ENCODE measurements at places on chromosomes 13 and 19. TPM values are rescaled to one million over a fixed set of nuclear protein-coding genes. Genes with fewer than 3 reads are reported as not detected.

The SKA3 gene
- total RNA-seq, result 4.3 TPM

The KRTDAP gene
- 3.6 TPM for total RNA-seq

The LYPD5 gene
- total RNA-seq, result 6.2 TPM

The ARHGAP45 gene
- 8.9 TPM for total RNA-seq

The OR7C1 gene
- 3.2 TPM for total RNA-seq

The OR7A5 gene
- 0.57 TPM for total RNA-seq

The C19orf18 gene
- total RNA-seq, result 0.87 TPM

The C1QTNF9 gene
- total RNA-seq, result 0.85 TPM

DNA sequence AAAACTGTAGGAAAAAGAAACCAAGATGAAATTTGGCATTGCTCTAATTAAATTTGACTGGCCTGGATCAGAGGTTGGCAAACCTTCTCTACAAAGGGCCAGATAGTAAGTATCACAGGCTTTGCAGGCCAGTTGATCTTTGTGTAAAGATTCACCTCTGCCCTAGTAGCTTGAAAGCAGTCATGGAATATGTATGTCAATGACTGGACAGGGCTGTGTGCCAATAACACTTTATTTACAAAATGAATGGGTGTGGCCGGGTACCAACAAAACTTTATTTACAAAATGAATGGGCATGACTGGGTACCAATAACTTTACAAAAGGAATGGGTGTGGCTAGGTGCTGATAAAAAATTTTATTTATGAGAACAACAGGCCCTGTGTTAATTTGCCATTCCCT lies 20.0 kb downstream of the SIN3B start:
- DNase-seq, result no peak
- no peaks in the 10 kb centered on the region for H3K27me3 ChIP-seq
- H3K4me3 ChIP-seq, result no peak overlapping the region
- H3K27ac ChIP-seq, result no peak overlapping the region

DNA sequence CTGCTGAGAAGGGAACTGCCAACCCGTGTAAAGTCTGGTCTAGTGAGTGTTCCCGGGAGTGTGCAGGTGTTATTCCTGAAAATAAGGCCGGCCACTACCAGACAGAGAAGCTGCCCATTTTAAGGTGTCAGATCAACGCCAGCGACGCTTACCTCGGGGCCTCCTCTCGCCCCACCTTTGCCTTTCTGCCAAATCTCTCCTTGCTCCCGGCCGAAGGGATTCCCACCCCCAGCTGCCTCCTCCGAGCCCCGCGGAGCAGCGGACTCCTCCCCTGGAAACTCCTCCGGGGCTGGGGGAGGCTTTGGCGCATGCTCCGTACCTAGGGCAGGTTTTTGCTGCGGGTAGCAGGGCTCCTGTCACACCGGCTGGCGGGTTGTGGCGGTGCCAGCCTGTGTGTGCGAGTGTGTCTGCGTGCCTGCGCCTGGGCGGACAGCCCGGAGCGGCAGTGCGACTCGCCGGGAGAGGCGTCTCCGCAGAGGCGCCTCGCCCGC lies at the start of gene HS6ST3:
Gene HS6ST3, plus strand, starts transcription at position 359 of the 491 bp plus-strand sequence.
- H3K27ac ChIP-seq, result no peak within 1 kb of the TSS
- peak within 1 kb of the TSS; percentile 23 for H3K4me3 ChIP-seq
- no peaks in the 10 kb centered on the region for H3K36me3 ChIP-seq
- no peaks in the 10 kb centered on the region for H3K4me1 ChIP-seq
- H3K27me3 ChIP-seq, result no peaks in the 10 kb centered on the region

DNA sequence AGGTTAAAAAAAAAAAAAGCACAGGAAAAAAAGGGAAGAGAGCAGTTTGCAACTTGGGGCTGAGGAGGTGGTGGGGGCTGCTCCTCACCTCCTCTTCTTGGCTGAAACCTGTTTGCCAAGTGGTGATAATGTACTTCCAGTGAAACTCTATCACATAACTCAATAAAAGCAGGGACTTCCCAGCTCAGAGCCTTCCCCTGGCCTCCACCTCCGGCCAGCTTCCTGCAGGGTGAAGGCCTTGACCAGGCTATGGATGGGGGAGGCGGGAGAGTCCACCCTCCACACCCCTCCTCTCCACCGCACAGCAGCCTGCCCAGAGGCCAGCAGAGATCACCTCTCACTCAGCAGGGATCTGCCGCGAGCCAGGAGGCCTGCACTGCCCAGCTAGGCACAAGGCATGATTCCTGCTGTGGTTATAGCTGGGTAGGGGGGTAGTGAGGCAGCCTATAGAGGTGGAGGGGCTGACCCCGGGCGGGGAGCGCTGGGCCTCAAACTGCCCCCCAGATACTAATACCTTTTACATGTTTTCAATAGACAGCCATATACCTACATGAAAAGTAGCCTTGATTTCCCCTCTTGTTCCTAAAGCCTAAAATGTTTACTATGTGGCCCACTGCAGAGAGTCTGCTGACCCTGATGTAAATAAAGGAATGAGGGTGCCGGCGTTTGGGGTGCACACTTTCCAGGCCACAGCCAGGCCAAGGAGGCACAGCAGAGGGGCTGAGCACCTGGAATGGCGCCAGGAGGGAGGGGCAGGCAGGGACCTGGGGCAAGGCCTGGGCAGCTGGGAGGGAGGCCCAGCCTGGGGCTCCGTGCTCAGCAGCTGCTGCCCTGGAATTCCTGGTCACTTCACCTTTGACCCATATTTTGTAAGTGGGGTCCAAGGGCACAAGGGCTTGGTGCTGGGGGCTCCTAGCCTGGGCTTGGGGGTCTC lies 10.3 kb downstream of the ZNF787 start:
- no peak overlapping the region for H3K4me3 ChIP-seq
- no peaks in the 10 kb centered on the region for H3K36me3 ChIP-seq
- H3K27ac ChIP-seq, result peak overlapping the region; percentile 71
- no peak for DNase-seq
- peaks cover 45% of the 10 kb centered on the region for H3K4me1 ChIP-seq

- H3K27me3 ChIP-seq, result no peaks in the 10 kb centered on the region
- no peak overlapping the region for H3K4me3 ChIP-seq
- no peak overlapping the region for H3K27ac ChIP-seq
Observed at GRCh38 chr13:25948910-25949309, 102.9 kb downstream of the SHISA2 start.

GRCh38 chr19:483332-484072 lies 12.8 kb upstream of the MADCAM1 start:
- peaks cover 6% of the 10 kb centered on the region for H3K4me1 ChIP-seq
- no peaks in the 10 kb centered on the region for H3K36me3 ChIP-seq
- DNase-seq, result no peak
- H3K4me3 ChIP-seq, result no peak overlapping the region
- no peaks in the 10 kb centered on the region for H3K27me3 ChIP-seq

DNA sequence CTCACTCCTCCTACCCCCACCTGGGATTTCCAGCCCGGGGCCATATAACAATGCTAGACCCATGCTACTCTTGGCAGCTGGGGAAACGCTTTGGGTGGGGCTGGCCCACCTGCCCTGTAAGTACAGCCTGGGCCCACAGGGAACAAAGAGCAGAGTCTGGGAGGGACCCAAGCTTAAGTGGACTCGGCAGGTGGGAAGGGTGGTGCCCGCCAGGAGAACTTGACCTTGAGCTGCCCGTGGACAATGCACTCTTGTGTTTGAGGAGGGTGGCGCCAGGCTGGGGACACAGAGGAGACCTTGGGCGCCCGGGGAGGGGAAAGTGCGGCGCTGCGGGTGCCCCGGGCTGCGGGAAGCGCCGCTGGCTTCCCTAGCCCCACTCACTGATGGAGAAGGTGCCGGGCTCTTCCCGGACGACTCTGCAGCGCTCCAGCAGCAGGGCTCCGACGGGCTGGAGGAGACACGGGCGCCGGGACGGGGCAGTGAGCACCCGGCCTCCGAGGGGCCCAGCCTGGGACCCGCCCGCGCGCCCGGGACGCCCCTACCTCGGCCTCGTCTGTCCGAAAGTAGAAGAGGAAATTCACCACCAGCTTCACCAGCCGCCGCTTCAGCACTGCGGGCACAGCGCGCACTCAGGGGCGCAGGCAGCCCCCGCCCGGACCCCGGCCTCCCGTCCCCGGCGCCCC lies 607 bp downstream of the PLEKHJ1 start:
- H3K4me3 ChIP-seq, result peak overlapping the region; percentile 95
- peak overlapping the region; percentile 98 for H3K27ac ChIP-seq
- peaks cover 19% of the 10 kb centered on the region for H3K4me1 ChIP-seq
- H3K27me3 ChIP-seq, result no peaks in the 10 kb centered on the region

GRCh38 chr13:49608651-49609331 lies 19.5 kb upstream of the ARL11 start:
- no peak overlapping the region for H3K27ac ChIP-seq
- no peak for DNase-seq
- no peak overlapping the region for H3K4me3 ChIP-seq
- no peaks in the 10 kb centered on the region for H3K27me3 ChIP-seq

DNA sequence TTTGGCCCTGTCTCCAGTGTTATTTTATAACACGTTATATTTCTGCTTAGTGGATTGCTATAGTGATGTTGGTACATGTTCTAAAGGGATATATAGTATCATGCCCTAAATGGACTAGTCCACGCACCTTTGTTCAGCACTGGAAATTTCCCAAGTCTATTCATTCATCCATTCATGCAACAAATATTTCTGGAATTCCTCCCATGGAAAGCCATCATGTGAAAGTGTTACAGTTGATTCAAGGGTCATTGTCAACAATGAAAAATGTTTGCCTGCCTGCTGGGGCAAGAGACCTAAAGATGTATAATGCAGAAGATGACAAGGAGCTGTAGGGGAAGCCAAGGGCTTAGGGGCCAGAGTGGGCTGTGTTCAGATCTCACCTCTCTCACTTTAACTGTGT lies 10.8 kb upstream of the HSPH1 start:
- H3K4me1 ChIP-seq, result no peaks in the 10 kb centered on the region
- no peaks in the 10 kb centered on the region for H3K36me3 ChIP-seq
- DNase-seq, result no peak
- H3K27ac ChIP-seq, result no peak overlapping the region
- no peak overlapping the region for H3K4me3 ChIP-seq

DNA sequence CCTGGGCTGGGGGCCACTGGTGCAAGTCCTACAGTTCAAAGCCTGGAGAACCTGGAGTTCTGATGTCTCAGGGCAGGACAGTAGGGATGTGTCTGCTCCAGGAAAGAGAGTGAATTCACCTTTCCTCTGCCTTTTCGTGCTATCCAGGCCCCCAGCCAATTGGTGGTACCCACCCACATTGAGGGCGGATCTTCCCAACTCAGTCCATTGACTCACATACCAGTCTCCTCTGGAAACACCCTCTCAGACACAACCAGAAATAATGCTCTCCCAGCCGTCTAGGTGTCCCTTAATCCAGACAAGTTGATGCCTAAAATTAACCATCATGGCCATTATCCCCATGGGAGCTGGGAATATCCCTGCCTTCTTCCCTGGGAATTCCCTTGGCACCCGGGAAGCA lies 38.8 kb upstream of the CHST8 start:
- no peaks in the 10 kb centered on the region for H3K4me1 ChIP-seq
- H3K27me3 ChIP-seq, result no peaks in the 10 kb centered on the region
- no peak overlapping the region for H3K4me3 ChIP-seq
- H3K36me3 ChIP-seq, result no peaks in the 10 kb centered on the region

GRCh38 chr13:90710164-90710759 lies 637.2 kb upstream of the MIR17HG start:
- H3K36me3 ChIP-seq, result no peaks in the 10 kb centered on the region
- DNase-seq, result no peak
- no peak overlapping the region for H3K4me3 ChIP-seq
- H3K27me3 ChIP-seq, result no peaks in the 10 kb centered on the region
- no peaks in the 10 kb centered on the region for H3K4me1 ChIP-seq

DNA sequence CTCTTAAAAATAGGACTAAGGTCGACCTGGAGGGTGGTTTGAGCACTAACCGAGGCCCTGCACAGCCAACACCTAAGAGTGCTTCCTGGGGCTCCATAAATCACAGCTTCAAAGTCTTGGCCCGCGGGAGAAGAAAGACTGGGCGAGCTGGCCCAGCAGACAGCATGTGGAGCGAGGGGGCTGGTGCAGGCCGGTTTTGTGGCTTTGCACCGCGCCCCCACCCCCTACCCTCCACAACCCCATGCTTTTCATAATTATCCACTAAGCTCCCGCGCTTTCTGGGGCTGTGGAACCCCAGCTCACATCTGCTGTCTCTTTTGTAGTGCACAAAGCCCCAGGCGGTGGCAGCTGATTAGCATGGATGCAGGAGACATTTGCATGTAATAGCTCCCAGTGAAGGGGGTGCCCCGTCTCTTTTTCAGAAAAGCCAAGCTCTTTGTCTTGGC lies 17.1 kb downstream of the CARM1 start:
- H3K27me3 ChIP-seq, result no peaks in the 10 kb centered on the region
- no peak overlapping the region for H3K4me3 ChIP-seq
- no peaks in the 10 kb centered on the region for H3K36me3 ChIP-seq
- DNase-seq, result peak; percentile 25
- H3K4me1 ChIP-seq, result peaks cover 18% of the 10 kb centered on the region

DNA sequence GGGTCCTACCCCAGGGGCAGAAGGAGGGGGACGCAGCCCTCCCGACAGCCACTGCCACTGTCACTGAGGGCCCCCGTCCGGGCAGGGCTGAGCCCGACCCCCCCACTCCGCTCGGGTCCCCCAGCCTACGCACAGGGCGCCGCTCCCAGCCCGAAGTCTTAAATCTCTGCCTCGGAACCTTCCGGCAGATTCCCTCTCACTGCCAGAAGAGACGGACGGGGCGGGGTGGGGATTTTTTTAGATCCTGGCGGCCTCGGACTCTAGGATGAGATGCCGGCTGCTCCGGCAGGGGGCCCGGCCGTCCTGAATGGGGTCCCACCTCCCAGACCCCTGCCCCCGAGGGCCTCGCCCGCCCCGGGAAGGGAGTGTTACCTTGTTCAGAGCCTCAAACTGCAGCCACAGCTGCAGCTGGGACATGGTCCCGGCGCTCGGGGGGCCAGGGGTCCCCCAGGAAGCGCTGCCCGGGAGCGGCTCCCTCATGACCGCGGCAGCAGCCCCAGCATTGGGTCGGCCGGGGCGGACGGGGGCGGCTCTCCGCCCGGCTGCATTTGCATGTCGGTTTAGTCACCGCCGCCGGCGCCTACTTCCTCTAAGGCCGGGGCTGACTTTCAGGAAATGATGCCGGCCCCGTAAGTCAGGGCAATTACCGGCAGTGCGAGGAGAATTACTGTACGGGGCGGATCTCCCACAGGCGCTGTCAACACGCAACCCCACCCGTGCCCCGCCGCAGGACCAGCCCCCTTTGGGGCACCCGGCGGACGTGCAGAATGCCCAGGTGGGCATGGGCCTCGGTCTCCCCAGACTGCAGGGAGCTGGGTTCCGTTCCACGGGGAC lies 28.1 kb downstream of the GPX4 start:
- peak overlapping the region; percentile 83 for H3K27ac ChIP-seq
- no peaks in the 10 kb centered on the region for H3K36me3 ChIP-seq
- no peaks in the 10 kb centered on the region for H3K27me3 ChIP-seq
- peak overlapping the region; percentile 54 for H3K4me3 ChIP-seq

- DNase-seq, result no peak
- no peak overlapping the region for H3K27ac ChIP-seq
- H3K27me3 ChIP-seq, result no peaks in the 10 kb centered on the region
- H3K4me3 ChIP-seq, result no peak overlapping the region
- no peaks in the 10 kb centered on the region for H3K36me3 ChIP-seq
Observed at GRCh38 chr19:510606-511100, 3.4 kb downstream of the TPGS1 start.

- no peaks in the 10 kb centered on the region for H3K27me3 ChIP-seq
- peak overlapping the region; percentile 74 for H3K4me3 ChIP-seq
- H3K27ac ChIP-seq, result peak overlapping the region; percentile 93
Observed at GRCh38 chr19:12494260-12494860, 9.7 kb upstream of the ZNF709 start.

Measured in prostate gland (tissue), 2 donors.